ENCODE measurements at places on chromosomes 1 and 21. TPM values are rescaled to one million over a fixed set of nuclear protein-coding genes. Genes with fewer than 3 reads are reported as not detected.

CD1C gene
- total RNA-seq = not detected

PM20D1 gene
- 0.29 TPM for total RNA-seq

GRCh38 chr1:221913351-221913892 is 171.5 kb upstream of the DUSP10 start:
- H3K4me1 ChIP-seq = peaks cover 9% of the 10 kb centered on the region
- no peak for DNase-seq
- H3K27me3 ChIP-seq = peaks cover 2% of the 10 kb centered on the region
- H3K27ac ChIP-seq = no peak overlapping the region
- no peaks in the 10 kb centered on the region for H3K36me3 ChIP-seq

DNA sequence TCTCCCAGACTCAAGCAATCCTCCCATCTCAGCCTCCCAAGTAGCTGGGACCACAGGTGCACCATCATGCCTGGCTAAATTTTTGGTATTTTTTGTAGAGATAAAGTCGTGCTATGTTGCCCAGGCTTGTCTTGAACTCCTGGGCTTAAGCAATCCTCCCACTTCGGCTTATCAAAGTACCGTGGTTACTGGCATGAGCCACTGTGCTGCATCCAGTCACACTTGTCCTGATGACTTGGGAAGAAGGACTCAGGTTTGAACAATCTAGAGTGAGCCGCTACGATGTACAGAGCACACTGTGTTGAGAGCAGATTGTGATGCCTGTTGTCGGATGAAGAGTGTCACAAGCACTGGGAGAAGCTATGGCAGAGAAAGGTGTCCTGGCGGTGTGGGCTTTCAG is 27.2 kb downstream of the RNF187 start:
- H3K4me3 ChIP-seq = no peak overlapping the region
- peaks cover 3% of the 10 kb centered on the region for H3K27me3 ChIP-seq
- peaks cover 5% of the 10 kb centered on the region for H3K4me1 ChIP-seq
- H3K27ac ChIP-seq = no peak overlapping the region
- H3K36me3 ChIP-seq = no peaks in the 10 kb centered on the region

DNA sequence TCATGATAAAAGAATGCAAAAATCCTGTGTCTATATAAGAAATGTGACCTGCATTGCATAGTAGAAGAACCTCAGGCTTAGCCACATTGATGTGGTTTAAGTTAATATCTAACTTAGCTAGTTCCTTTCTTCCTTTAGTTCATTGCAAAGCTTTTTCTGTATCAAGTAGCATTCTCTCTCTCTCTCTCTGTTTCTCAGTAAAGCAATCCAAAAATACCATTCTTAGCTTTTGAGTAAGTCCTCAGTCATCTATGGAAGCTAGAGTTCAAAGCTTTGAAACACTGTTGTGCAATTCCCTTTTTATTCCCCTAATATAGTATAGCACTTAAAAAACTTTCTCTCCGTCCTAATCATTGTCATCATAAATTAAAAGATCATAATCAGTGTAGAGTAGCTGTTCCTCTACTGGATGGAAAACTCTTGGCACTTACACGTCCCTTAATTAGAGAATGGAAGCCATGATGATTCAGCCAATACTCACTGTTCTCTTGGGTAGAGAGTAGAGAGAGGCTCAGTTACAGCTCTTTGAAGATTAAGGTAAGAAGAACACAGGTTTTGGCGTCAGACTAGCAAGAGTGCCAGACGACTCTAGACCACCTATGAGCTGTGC is 350.3 kb upstream of the LYPLAL1 start:
- no peak overlapping the region for H3K27ac ChIP-seq
- H3K27me3 ChIP-seq = no peaks in the 10 kb centered on the region
- H3K4me3 ChIP-seq = no peak overlapping the region
- H3K36me3 ChIP-seq = no peaks in the 10 kb centered on the region
- H3K4me1 ChIP-seq = no peaks in the 10 kb centered on the region

GJA9 gene
- total RNA-seq = not detected

DNA sequence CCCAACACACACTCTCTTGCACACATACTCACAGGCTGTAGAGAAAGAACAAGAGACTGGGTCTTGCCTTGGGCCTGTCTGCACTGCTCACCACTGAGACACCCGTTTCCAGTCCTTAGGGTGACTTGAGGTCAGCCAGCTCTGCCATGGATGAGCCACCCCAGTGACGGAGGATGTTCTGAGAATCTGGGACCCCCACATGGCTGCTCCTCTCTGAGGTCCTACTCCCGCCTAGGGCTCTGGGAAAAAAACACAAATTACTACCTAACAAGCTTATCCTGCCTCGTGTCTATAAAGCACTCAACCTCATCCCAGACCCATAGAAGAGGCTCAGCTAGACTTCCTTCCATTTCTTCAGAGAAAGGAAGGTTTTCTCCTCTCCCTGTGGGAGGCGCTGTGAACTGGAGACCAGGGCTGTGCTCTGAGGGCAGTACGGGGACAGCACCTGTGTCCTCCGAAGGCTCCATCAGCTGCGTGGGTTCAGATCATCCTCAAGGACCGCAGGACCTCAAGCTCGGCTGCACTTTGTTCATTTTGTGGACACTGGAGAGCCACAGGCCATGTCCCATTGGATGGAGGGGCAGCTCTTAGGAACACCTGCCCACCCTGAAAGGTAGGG is 4.3 kb upstream of the CLEC20A start:
- H3K4me3 ChIP-seq = no peak overlapping the region
- H3K27ac ChIP-seq = no peak overlapping the region
- no peaks in the 10 kb centered on the region for H3K4me1 ChIP-seq
- peaks cover 6% of the 10 kb centered on the region for H3K27me3 ChIP-seq

DNA sequence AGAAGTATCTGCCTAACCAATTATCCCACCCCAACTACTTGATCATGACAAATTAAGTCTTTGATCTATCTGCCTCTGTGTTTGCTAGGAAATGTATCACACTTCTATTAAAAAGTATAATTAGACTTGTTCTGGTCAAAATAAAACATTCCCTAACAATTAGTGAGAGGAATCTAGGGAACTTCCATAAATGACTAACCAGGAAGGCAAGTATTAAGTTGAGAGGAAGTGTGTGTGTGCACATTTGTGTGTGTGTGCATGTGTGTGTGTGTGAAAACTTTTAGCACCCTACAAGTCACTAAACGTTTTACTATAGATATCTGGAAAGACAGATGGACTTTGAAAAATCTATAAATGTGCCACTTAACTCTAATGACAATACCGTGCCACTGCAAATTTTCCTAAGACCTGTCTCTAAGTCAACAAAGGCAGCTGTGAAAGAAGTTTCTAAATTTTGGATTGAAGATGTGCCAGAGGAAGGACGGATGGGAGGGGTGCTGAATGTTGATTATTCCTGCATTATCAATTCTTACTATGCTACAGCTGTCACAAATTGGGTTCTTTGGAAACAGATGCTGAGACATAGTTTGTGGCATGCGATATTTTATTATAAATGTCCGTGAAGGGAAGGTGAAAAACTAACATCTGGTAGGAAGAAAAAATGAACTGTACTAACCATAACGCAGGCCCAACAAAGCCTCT is 567.1 kb downstream of the PTPRC start:
- H3K4me1 ChIP-seq = no peaks in the 10 kb centered on the region
- H3K27ac ChIP-seq = no peak overlapping the region
- H3K4me3 ChIP-seq = no peak overlapping the region

LCE1F gene
- total RNA-seq = not detected
